ENCODE measurements at places on chromosomes 16 and 17. TPM values are rescaled to one million over a fixed set of nuclear protein-coding genes. Genes with fewer than 3 reads are reported as not detected.
A peak's percentile ranks its signal among the peaks of the same experiment; 100 is the strongest.

Gene PDILT
- not detected for total RNA-seq

Gene MT1G
- total RNA-seq: 87.7 TPM

Gene ABCC3
- 8.8 TPM for total RNA-seq

Gene DOC2B
- 29.4 TPM for total RNA-seq

Gene MYH8
- total RNA-seq: not detected

Gene OMG
- total RNA-seq: not detected

Gene UNC45B
- not detected for total RNA-seq

GRCh38 chr17:59711936-59712335, 4.5 kb downstream of the VMP1 start:
- H3K27ac ChIP-seq: no peak overlapping the region
- H3K27me3 ChIP-seq: no peaks in the 10 kb centered on the region
- no peaks in the 10 kb centered on the region for H3K36me3 ChIP-seq
- H3K4me1 ChIP-seq: peaks cover 8% of the 10 kb centered on the region
- DNase-seq: no peak

DNA sequence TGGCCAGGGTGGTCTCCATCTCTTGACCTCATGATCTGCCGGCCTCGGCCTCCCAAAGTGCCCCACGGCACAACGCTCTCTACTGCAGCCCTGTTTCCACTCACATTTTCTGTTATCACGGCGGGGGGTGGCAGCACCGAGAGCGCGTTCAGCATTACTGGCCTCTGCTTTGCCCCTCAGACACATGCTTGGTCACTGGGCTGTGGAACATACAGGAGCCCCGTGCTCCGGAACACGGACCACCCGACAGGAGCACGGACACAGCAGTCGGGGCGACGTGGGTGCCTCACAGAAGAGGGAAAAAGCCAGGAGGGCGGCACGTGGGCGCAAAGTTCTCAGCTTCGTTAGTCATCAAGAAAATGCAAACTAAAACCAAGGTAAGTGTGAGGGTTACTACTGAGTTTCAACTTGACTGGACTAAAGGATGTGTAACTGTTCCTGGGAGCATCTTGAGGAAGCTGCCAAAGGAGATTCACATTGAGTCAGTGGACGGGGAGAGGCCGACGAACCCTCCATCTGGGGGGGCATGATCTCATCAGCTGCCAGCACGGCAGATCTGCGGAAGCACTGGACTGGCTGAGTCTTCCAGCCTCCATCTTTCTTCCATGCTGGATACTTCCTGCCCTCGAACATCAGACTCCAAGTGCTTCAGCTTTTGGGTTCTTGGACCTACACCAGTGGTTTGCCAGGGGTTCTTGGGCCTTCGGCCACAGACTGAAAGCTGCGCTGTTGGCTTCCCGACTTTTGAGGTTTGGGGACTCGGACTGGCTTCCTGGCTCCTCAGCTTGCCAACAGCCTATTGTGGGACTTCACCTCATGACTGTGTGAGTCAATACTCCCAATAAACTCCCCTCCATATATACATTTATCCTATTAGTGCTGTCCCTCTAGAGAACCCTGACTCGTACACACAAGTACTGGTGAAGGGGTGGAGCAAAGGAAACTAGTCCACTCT, 106.8 kb downstream of the ZNF778 start:
- no peak overlapping the region for H3K4me3 ChIP-seq
- no peaks in the 10 kb centered on the region for H3K27me3 ChIP-seq
- H3K36me3 ChIP-seq: no peaks in the 10 kb centered on the region
- H3K27ac ChIP-seq: no peak overlapping the region
- DNase-seq: no peak

GRCh38 chr17:52147872-52148271, 10.6 kb downstream of the CA10 start:
- no peaks in the 10 kb centered on the region for H3K36me3 ChIP-seq
- no peaks in the 10 kb centered on the region for H3K27me3 ChIP-seq
- no peak for DNase-seq
- no peak overlapping the region for H3K27ac ChIP-seq
- H3K4me3 ChIP-seq: no peak overlapping the region
- no peaks in the 10 kb centered on the region for H3K4me1 ChIP-seq

- no peak for DNase-seq
- no peak overlapping the region for H3K27ac ChIP-seq
- H3K36me3 ChIP-seq: no peaks in the 10 kb centered on the region
- H3K4me3 ChIP-seq: no peak overlapping the region
- no peaks in the 10 kb centered on the region for H3K27me3 ChIP-seq
These were observed 81.9 kb downstream of the CDK5R1 start for GRCh38 chr17:32568705-32569104.

- H3K27me3 ChIP-seq: no peaks in the 10 kb centered on the region
- no peaks in the 10 kb centered on the region for H3K36me3 ChIP-seq
- H3K4me3 ChIP-seq: no peak overlapping the region
- H3K27ac ChIP-seq: no peak overlapping the region
- DNase-seq: no peak
- no peaks in the 10 kb centered on the region for H3K4me1 ChIP-seq
These were observed 112.9 kb upstream of the GSE1 start for GRCh38 chr16:85500220-85500619.

- H3K27me3 ChIP-seq: no peaks in the 10 kb centered on the region
- H3K36me3 ChIP-seq: peaks cover 38% of the 10 kb centered on the region
- no peak overlapping the region for H3K4me3 ChIP-seq
- no peak for DNase-seq
- peaks cover 20% of the 10 kb centered on the region for H3K4me1 ChIP-seq
- peak overlapping the region; percentile 95 for H3K27ac ChIP-seq
These were observed 2.1 kb downstream of the PSMB10 start for GRCh38 chr16:67934306-67935100.

DNA sequence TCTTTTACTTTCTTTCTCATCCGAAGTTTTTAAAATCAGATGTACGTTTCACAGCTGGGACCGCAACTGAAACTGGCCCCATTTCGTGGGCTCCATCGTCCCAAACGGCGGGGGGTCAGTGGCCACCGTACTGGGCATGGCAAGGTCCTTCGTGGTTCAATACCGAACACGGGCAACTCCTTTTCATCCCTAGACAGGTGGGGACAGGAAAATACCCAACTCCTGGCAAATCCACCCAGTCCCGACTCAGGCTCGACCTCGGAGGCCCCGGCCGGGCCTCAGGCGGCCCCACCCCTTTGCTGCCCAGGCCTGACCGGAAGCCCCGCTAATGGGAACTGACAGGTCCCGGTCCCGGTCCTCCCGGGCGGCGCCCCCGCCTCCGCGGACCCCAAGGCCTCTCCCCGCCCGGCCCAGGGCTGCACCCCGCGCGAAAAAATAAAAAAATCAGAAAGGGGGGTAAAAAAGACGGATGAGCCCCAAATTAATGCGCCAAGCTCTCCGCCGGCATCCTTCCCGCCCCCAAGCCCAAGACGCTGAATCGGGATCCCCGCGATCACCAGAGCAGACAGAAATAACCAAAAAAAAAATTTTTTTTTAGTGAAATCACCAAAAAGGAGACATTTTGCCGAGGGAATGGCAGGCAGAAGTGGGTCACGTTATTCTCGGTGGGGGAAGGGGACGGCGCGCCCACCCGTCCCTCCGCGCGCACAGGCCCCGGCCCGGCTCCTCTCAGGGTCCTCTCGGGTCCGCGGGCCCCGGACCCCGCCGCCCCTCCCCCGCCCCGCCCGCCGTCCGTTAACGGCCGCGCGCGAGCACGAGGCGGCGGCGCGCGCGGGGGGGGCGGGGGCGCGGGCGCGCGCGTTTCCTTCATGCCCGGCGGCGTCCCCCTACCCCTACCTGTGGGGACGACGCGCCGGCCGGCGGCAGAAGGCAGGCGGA, 562 bp downstream of the ZC3H7A start:
- H3K36me3 ChIP-seq: no peaks in the 10 kb centered on the region
- no peaks in the 10 kb centered on the region for H3K27me3 ChIP-seq
- peak; percentile 40 for DNase-seq

DNA sequence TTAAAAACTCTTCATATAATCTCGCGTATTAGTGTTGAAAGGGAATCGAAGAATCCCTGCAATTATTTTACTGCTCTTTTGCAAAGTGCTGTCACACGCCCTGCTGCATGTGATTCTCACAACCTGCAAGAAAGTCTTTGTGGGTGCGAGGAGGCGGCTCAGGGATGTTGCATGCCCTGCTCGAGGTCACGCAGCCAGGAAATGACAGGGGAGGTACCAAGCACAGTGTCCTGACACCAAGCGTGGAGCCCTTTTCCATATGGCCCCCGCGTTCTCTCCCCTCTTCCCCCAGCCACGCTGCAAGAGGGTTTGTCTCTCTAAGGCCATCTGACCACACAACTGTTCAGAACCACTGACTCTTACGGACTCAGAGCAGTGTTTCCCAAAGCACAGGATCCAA, 37.6 kb downstream of the OR3A1 start:
- no peak overlapping the region for H3K27ac ChIP-seq
- no peaks in the 10 kb centered on the region for H3K27me3 ChIP-seq
- DNase-seq: no peak
- no peaks in the 10 kb centered on the region for H3K4me1 ChIP-seq

DNA sequence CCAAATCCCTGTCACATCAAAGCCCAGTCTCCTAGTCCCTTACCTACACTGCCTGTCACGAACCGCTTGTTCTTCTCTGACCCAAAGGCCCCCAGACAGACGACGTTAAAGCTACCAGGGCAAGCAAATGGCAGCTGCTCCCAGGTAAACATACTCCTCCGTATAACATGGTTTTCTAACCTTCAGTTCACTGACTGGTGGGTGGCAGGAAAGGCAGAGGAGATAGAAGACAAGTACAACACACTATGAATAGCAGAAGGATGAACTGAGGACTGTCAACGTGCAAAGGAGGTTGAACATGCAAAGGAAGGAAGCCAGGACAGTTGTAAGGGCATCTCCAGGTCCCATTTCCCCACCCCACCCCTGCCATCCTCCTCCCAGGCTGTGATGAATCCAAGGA, 449.8 kb downstream of the SHISA9 start:
- no peak overlapping the region for H3K4me3 ChIP-seq
- H3K27me3 ChIP-seq: no peaks in the 10 kb centered on the region
- DNase-seq: no peak
- no peak overlapping the region for H3K27ac ChIP-seq
- no peaks in the 10 kb centered on the region for H3K4me1 ChIP-seq
- no peaks in the 10 kb centered on the region for H3K36me3 ChIP-seq

GRCh38 chr16:65490286-65490685, 368.4 kb upstream of the CDH11 start:
- no peaks in the 10 kb centered on the region for H3K36me3 ChIP-seq
- DNase-seq: no peak
- H3K27ac ChIP-seq: no peak overlapping the region
- no peaks in the 10 kb centered on the region for H3K27me3 ChIP-seq
- H3K4me1 ChIP-seq: no peaks in the 10 kb centered on the region

DNA sequence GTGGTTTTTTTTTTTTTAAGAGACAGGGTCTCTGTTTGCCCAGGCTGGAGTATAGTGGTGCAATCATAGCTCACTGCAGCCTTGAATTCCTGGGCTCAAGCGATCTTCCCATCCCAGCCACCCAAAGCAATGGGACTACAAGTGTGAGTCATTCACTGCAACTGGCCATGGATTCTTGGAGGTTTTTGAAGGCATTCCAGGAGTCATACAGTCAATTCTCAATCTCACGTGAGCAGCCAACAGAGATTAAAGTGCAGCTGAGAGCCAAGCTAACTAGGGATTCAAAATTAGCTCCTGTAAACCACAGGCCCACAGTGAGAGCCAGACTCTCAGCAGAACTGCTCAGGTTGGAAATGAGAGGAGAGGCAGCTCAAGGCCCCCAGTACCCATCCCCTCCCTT, 30.2 kb downstream of the XPO6 start:
- DNase-seq: no peak
- H3K4me1 ChIP-seq: peaks cover 37% of the 10 kb centered on the region
- no peak overlapping the region for H3K27ac ChIP-seq
- H3K36me3 ChIP-seq: no peaks in the 10 kb centered on the region
- no peaks in the 10 kb centered on the region for H3K27me3 ChIP-seq

GRCh38 chr16:52558448-52558847, 11.5 kb upstream of the TOX3 start:
- no peak overlapping the region for H3K4me3 ChIP-seq
- no peaks in the 10 kb centered on the region for H3K36me3 ChIP-seq
- no peaks in the 10 kb centered on the region for H3K4me1 ChIP-seq
- no peak for DNase-seq
- H3K27me3 ChIP-seq: no peaks in the 10 kb centered on the region

DNA sequence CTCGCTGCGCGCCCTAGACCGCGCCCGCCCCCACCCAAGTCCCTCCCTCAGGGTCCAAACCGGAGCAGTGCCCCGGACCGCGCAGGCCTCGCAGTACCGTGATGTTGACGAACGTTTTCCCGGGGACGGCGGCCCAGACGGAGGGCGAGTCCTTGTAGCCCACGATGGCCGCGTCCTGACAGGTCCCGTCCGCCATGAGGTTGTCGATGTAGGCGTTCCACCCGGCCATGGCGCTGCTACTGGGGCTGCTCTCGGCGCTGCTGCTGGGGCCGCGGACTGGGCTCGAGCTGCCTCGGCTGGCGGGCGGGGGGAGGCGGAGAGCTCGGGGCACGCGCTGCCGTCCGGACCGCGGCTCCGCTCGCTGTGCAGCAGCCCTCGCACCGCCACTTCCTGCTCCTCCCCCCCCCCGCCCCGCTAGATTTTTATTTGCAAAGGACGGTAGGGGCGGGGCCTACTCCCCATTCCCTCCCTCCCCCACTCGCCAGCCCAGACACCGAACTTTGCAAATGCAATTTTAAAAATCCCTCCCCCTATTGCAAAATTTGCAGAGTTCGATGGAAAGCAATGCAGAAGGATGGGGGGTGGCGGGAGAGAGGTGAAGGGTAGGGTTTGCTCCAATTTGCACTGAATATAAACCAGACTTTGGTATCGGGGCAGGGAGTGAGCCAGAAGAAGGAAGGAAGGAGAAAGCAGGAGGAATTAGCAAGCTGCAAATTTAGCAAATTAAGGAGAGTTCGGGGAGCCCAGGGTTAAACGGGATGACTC, at the start of gene PFN1:
PFN1 (minus strand) TSS at position 365 of the 765 bp plus-strand sequence; CDS start at position 229, 136 bp downstream.
- no peaks in the 10 kb centered on the region for H3K27me3 ChIP-seq
- DNase-seq: peak; percentile 94
- H3K36me3 ChIP-seq: no peaks in the 10 kb centered on the region
- peak within 1 kb of the TSS; percentile 98 for H3K27ac ChIP-seq

- H3K36me3 ChIP-seq: no peaks in the 10 kb centered on the region
- no peak for DNase-seq
- H3K4me1 ChIP-seq: no peaks in the 10 kb centered on the region
- no peaks in the 10 kb centered on the region for H3K27me3 ChIP-seq
- no peak overlapping the region for H3K27ac ChIP-seq
These were observed 162.6 kb upstream of the XYLT1 start for GRCh38 chr16:17633181-17633951.

- no peak overlapping the region for H3K4me3 ChIP-seq
- no peak for DNase-seq
- H3K27me3 ChIP-seq: no peaks in the 10 kb centered on the region
- no peak overlapping the region for H3K27ac ChIP-seq
- H3K4me1 ChIP-seq: peaks cover 10% of the 10 kb centered on the region
These were observed 11.8 kb upstream of the TEKT1 start for GRCh38 chr17:6843241-6843880.

- peaks cover 21% of the 10 kb centered on the region for H3K36me3 ChIP-seq
- no peak for DNase-seq
- H3K27me3 ChIP-seq: no peaks in the 10 kb centered on the region
- H3K27ac ChIP-seq: no peak overlapping the region
- H3K4me1 ChIP-seq: peaks cover 47% of the 10 kb centered on the region
These were observed 9.0 kb downstream of the CANT1 start for GRCh38 chr17:79000396-79001189.
